KBM-7 (cell line): ENCODE measurements at places on chromosomes 12 and 14.

DNA sequence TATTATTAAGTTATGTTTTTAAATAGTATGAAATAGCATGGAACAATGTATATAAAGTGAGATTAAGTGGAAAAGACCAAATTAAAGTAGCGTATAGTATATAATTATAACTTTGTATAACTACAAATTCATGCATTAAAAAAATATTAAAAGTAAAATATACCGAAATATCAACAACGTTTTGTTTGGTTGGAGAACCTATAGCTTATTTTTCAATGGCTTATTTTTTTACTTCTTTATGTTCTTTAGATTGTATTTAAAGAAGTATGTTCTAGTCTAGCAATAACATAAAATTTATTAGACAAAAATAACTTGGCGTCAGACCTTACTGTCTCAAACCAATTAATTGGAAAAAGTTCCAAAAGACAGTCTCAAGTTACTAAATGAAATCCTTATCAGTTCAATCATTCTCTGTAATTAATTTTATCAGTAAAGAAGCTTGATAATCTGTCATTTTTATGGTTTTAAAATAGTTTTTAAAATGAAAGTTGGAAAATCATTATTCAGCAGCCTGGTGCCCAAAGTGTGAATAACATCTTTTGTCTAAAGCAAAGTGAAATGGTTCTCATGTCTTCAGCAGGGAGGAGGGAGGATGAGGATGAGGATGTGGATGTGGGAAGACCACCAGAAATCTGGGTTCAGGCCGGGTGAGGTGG, 46.7 kb downstream of the IRAK3 start:
- peak; percentile 29 for DNase-seq

- DNase-seq: no peak
These were observed 130.1 kb downstream of the SLC41A2 start for GRCh38 chr12:104828015-104828414.

GRCh38 chr12:121525411-121525810, 55.4 kb downstream of the KDM2B start:
- no peak for DNase-seq

- no peak for DNase-seq
These were observed 11.9 kb downstream of the MED13L start for GRCh38 chr12:116265351-116266147.

GRCh38 chr14:60153991-60154390, 11.2 kb downstream of the DHRS7 start:
- DNase-seq: peak; percentile 18

- DNase-seq: no peak
These were observed 112.6 kb downstream of the RBM19 start for GRCh38 chr12:113853491-113853890.

- no peak for DNase-seq
These were observed 16.1 kb upstream of the CD69 start for GRCh38 chr12:9776781-9777180.

GRCh38 chr12:55996201-55996714, 818 bp upstream of the SUOX start:
- DNase-seq: peak; percentile 70

- peak; percentile 2 for DNase-seq
These were observed 118.8 kb upstream of the DIO3 start for GRCh38 chr14:101442451-101442850.

DNA sequence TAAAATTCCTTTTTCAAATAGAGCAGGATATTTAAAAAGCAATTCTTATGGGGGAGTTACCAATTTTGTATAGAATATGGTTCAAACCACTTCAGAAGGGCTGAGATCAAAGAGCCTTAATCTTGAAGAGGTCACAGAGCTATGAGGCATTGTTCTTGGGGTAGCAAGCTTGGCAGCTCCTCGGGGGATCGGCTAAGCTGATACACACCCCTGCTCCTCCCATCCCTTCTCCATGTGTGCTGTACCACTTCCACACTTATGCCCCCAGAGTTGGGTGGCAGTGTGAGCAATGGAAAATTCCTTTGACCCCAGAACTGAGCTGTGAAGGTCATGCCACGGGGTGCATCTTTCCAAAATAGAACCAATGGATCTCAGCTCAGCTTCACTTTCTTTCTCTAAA, 15.0 kb upstream of the TMEM30B start:
- DNase-seq: no peak

- DNase-seq: no peak
These were observed 283.3 kb downstream of the RPL10L start for GRCh38 chr14:46368275-46368674.

GRCh38 chr12:7362734-7363133, 58.9 kb downstream of the ACSM4 start:
- DNase-seq: no peak

DNA sequence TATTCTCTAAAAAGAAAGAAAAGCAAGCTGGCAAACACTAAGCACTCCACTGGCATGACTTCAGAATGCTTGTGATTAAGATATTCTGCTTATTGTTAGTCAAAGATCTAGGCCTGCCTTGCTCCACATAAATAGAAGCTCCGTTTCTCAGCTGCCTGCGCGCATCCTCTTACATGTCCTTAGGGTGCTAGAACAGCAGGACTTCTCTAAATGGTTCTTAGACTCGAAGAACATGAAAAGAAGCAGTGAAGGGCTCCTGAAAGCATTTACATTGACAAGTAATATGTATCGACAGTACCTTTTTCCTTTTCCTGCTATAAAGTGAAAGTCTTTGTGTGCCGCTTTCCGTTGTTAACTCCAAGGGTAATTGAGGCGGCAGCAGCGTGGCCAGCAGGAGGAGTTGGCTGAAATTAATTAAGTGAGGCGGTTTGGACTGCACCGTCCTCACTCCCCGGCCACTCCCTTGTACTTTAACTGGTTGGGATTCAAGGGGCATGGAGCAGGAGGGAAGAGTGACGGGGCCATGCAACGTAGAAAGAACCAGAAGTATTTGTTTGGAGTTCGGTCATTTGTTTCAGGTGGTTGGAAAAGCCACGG, 34.2 kb upstream of the OTX2 start:
- DNase-seq: no peak

DNA sequence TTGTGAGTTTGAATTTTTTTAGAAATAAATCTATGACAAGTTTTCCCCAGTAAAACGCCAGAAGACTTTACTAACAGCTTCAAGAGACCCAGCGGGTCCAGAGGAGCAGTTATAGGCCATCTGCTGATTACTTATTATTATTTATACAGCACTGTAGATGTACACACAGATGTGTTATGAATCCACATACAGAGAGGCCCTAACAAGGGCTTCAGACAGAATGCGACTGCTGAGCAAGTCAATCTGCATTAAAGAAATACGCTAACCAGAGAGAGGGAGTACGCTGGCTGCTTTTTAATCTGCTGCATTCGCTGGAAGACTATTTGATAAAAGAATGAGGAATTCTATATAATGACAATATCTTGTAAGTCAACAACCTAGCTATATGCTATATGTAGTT, 32.5 kb downstream of the ATF7 start:
- DNase-seq: no peak

DNA sequence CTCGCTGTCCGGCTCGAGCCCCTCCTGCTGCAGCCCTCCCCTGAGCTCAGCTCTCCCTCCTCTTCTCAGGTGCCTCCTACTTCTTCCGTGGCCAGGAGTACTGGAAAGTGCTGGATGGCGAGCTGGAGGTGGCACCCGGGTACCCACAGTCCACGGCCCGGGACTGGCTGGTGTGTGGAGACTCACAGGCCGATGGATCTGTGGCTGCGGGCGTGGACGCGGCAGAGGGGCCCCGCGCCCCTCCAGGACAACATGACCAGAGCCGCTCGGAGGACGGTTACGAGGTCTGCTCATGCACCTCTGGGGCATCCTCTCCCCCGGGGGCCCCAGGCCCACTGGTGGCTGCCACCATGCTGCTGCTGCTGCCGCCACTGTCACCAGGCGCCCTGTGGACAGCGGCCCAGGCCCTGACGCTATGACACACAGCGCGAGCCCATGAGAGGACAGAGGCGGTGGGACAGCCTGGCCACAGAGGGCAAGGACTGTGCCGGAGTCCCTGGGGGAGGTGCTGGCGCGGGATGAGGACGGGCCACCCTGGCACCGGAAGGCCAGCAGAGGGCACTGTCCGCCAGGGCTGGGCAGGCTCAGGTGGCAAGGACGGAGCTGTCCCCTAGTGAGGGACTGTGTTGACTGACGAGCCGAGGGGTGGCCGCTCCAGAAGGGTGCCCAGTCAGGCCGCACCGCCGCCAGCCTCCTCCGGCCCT, 22.8 kb downstream of the MMP17 start:
- DNase-seq: no peak

GRCh38 chr14:77124345-77125280, 17.0 kb downstream of the ZDHHC22 start:
- DNase-seq: peak; percentile 50

- no peak for DNase-seq
These were observed 110.9 kb downstream of the PPP2R5E start for GRCh38 chr14:63432228-63432627.

- DNase-seq: no peak
These were observed 27.3 kb upstream of the BBS10 start for GRCh38 chr12:76375470-76375869.

GRCh38 chr14:90451443-90451842, 54.6 kb downstream of the CALM1 start:
- no peak for DNase-seq

GRCh38 chr12:49098035-49098451, 3.4 kb upstream of the DHH start:
- DNase-seq: peak; percentile 84

DNA sequence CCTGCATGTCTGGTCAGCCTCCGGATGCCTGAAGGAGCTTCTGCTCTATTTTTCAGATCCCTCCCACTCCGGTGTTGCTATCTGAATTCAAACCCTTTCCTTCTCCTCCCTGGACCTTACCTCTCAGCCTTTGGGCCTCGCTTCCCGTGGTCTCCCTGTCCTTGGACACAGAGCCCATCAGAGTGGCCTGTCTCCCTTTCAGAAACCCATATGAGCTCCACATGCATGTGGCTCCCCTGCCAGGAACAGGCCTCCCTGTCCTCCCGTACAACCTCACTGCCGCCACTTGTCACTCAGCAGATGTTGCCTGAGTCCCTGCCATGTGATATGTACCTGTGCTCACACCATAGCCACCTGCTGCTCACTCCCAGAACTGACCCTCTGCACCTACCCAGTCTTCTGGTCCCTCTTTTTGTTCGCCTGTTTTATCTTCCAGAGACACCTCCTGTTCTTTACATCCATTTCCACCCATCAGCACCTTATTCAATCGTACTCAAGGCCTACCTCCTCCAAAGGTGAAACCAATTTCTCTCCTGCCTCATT, 182.5 kb downstream of the ZFP36L1 start:
- no peak for DNase-seq

DNA sequence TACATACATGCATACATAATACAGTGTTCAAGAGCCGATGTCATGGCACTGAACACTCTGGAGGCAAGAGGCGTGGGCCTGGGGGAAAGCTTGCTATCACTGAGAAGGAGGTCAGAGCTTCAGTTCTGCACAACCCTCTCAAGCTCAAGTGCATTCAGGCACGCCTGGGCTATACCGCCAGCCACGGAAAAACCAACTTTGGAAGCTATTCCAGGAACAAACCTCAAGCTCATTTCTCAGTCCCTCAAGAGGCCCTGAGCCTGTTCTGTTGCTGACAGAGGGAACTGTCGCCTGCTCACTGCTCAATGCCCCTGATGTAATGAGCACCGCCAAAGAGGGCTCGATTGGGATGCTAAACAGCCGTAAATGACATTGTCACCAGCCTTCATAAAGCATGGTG, 9.2 kb downstream of the NOS1 start:
- DNase-seq: no peak

DNA sequence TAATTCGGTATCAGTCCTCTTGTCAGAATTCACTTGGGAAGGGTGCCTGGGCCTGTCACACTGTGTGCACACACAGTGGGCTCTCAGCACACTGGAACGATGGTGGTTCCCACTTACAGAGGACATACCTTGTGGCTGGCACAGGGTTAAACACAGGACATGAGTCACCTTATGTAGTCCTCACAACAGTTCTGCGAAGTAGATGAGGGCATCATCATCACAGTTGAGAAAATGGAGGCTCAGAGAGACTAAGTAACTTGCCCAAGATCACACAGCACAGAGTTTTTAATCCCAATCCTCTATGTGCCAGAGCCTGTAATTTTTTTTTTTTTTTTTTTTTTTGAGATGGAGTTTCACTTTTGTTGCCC, 90.7 kb downstream of the NINJ2 start:
- no peak for DNase-seq

GRCh38 chr12:82690006-82690405, 3.3 kb downstream of the TMTC2 start:
- no peak for DNase-seq

DNA sequence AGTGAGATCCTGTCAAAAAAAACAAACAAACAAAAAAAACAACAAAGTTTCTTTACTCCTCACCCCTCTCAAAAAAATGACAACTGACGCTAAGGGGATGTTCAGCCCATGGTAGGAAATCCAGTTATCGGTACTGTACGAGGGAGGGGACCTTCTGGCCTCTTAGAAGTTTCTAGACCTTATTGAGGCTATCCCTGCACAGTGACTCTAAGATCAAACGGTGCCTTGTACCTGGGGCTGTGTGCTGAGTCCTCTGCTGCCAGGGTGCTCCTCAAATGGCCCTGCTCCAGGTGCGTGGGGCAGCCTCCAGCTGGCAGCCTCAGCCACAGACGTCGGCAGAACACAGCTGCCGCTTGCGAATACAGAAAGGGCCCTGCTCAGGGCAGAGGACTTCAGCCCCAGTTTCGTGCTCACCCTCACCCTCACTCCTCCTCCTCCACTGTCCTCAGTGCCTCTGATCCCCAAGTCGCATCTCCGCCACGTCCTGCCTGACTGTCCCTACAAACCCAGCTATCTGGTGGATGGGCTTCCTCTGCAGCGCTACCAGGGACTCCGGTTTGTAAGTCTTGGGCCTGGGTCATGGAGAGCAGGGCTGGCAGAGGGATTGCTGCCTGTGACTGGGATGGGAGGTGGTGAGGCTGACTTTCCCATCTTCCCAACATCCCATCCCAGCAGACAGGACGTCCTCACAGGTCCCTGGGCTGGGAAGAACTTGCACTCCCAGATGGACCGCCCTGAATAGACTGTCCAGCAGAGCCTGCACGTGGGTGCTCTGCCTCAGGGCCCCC, 90.9 kb downstream of the B4GALNT3 start:
- DNase-seq: no peak

- no peak for DNase-seq
These were observed 24.7 kb downstream of the ITPK1 start for GRCh38 chr14:93090826-93091555.

- no peak for DNase-seq
These were observed 30.8 kb upstream of the TCL1B start for GRCh38 chr14:95655461-95655860.
